ENCODE measurements at places on chromosomes 16 and 17.

- no peak for DNase-seq
These were observed 94.2 kb downstream of the AIPL1 start for GRCh38 chr17:6340708-6341107.

GRCh38 chr16:17365211-17365541, 105.6 kb downstream of the XYLT1 start:
- no peak for DNase-seq

DNA sequence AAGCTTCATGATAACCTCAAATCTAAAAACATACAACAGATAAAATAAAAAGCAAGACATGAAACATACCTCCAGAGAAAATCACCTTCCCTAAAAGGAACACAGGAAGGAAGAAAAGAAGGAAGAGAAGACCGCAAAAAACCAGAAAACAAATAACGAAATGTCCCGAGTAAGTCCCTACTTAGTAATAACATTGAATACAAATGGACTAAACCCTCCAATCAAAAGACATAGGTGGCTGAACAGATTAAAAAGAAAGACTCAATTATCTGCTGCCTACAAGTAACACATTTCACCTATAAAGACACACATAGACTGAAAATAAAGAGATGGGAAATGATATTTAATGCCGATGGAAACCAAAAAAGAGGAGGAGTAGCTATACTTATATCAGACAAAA, 6.2 kb downstream of the FBXO39 start:
- no peak for DNase-seq

GRCh38 chr16:73058616-73059409, 10.9 kb upstream of the ZFHX3 start:
- no peak for DNase-seq

DNA sequence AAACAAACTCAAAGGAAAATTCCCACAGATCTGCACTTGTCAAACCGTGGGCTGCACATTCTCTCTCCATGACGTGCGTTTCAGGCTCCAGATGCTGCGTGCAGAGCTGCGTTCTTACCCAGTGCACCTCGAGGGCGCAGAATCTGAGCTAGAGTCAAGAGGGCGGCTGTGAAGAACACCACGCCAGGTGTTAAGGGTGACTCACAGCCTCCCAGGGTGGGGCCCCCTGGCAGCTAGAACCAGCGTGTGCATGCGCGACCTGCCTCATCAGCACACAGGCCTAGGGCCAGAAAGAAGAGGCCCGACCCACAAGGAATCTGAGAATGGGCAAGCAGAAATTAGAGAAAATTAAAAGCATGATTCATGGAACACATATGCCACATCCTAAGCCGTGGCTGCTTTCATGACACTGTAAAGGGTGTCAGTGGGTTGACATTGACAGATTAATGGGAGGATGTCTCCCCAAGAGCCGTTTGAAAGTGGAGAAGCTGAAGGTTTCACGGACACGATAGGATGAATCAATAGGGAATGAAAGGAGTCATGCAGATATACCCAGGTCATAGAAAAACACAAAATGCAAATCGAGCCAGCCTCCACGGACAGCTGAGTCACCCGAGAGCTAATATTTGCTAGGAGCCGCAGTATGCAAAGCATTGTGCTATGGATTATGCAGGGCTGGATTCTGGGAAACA, 29.0 kb downstream of the MARCHF10 start:
- no peak for DNase-seq

GRCh38 chr16:75323198-75323597, 71.8 kb upstream of the BCAR1 start:
- DNase-seq, result no peak

- DNase-seq, result no peak
These were observed 4.1 kb downstream of the ZNF688 start for GRCh38 chr16:30567160-30567990.

DNA sequence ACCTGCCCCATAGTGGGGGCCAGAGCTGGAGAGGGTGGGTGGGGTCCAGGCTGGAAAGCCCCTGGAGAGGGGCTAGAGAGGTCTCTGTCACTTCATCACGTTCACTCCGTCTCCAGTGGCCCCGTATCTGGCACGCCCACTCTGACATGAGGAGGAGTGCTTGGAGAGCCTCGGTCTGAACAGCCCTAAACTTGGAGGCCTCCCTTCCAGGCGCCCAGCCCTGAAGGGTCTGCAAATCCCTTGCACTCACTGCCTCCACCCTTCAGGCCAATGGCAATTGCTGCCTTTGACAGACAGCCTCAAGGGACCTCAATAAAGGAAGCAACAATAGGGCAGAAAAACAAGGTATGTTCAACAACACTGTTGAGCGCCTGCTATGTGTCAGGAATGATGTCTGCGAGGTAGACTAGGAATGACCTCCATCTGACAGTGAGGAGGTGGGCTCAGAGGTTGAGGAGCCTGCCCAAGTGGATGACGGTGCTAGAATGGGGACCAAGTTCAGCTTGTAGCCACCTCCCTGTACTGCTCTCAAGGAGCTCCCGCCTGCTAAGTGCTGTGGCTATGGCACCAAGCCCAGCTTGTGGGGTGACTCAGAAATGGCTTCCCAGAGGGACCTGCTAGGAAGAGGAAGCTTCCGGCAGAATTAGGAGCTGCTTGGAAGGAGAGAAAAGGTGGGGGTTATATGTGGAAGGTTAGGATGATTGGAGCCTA, 2.9 kb upstream of the EPX start:
- DNase-seq, result no peak

GRCh38 chr16:49660626-49661025, 195.3 kb downstream of the ZNF423 start:
- no peak for DNase-seq

DNA sequence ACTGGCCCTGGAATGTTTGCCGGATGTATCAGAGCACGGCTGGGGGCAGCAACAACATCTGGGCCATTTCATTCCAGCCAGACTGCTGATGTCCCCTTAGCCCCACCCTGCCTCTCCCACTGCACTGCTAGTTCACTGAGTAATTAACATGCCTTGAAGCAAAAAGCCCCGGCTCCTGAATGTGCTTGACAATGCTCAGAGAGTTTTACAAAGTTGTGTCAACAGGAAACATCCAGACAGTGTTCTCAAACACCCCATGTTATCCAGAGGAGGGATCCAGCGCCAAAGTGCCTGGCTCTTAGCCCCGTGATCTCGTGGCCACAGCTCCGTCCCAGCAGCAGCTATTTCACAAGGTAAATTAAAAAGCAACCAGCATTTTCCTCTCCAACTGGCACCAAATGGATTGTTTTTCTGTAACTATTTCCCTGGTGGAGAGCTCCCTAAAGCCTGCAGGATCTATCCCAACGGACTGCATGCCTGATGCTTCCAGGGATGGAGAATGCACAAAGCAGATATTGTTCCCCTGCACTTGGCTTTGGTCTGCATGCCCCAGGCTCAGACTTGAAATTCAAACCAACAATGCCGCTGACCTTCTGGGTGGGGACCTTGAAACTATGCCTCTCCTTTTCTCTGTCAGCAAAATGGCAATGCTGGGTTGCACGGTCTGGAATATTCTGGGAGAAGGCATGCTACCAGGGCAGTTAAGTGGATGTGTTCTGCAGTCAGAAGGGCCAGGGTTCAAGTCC, 115.6 kb upstream of the CDH5 start:
- peak; percentile 64 for DNase-seq

DNA sequence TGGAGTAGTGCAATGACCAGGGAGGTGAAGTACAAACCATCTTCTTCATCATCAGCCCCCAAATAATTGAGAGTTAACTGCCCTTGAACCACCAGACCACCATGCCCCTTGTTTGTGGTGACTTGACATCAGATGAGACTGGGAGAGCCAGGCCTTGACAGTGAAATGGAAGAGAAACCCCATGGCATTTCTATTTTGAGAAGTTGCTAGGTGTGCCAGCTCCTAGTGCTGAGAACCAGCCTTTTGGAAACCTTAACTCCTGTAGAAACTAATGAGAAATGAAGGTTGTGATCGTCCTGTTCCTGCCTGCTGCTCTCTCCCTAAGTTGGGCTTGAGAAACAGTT, 2.8 kb downstream of the TMEM94 start:
- DNase-seq, result no peak

- no peak for DNase-seq
These were observed 234.8 kb downstream of the MAF start for GRCh38 chr16:79365702-79366101.

DNA sequence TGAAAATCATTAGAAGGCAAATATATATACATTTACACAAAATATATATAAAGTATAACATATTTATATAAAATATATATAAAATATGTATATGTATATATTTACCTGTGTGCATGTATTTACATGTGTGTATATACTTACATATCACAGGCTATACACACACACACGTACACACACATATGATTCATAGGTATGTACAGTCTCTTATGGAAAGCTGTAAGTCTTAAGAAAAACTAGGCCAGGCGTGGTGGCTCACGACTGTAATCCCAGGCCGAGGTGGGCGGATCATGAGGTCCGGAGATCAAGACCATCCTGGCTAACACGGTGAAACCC, 14.7 kb downstream of the TOM1L2 start:
- DNase-seq, result no peak

DNA sequence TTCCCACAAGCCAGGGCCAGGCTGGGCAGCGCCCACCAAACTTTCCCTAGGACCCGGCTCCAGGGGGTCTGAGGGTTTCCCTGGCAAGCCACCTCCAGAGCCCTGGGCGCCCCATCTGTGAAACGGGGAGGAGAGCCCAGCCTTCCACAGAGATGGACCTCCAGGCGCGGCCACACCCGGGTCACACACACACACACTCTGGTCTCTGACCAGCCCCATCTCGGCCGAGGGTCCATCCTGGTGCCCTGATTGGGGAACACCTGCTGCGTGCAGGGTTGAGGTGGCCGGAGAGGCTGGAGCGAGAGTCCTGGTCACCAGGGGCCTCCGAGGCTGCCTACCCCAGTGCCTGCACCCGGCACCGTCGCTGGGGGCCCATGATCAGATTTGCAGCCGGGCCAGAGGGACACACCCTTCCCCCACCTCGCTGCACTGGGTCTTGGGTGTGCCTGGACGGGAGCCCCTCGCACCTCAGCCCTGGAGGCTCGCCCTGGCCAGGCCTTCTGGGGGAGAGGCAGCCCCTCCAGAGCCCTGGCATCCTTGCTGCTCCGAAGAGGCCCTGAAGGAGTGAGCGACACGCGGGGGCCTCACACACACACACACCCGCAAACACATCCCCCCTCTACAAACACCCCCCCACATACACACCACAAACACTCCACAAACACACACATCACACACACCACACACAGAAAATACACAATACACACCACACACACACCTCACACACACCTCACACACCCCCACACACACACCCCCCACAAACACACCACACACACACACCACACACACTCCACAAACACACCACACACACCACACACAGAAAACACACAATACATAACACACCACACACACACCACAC, 29.7 kb downstream of the SLC25A10 start:
- DNase-seq, result no peak

GRCh38 chr16:88798772-88799455, 4.7 kb upstream of the CDT1 start:
- no peak for DNase-seq

DNA sequence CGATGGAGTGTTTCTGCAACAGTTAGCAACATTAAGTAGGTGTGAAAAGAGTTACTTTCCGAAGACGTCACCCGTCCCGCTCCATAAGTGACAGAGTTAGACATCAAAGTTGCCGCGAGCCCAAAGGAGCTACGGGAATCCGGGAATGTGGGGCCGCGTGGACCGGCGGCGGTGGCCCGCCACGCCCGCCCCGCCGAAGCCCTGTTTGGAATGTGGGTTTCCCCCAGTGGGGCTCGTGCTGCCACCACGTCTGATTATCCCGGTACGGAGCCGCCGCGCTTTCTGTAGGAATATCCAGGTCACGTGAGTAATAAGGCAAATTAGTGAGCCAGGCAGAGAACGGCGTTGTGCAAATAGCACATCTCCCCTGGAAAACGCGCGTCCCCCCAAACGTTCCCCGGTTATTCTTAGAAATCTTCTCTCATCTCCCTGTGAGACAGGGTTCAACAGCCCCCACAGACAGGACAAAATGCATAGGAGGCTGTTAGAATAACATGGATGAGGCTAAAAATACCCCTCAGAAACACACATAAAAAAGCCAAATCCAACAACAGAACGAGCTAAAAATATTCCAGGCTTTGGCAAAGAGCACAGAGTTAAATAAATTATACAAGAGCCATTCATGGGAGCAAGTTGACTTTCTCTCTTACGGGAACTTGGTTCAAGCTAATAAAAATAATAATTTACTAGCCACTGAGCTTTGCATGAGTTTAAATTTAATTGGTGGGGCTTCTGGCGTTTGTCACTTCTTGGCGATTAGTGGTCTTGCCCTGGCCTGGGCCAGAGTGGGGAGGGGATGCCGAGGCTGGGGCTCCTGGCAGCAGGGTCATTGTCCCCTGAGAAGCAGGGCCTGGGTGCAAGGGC, 8.6 kb downstream of the BAHCC1 start:
- no peak for DNase-seq

DNA sequence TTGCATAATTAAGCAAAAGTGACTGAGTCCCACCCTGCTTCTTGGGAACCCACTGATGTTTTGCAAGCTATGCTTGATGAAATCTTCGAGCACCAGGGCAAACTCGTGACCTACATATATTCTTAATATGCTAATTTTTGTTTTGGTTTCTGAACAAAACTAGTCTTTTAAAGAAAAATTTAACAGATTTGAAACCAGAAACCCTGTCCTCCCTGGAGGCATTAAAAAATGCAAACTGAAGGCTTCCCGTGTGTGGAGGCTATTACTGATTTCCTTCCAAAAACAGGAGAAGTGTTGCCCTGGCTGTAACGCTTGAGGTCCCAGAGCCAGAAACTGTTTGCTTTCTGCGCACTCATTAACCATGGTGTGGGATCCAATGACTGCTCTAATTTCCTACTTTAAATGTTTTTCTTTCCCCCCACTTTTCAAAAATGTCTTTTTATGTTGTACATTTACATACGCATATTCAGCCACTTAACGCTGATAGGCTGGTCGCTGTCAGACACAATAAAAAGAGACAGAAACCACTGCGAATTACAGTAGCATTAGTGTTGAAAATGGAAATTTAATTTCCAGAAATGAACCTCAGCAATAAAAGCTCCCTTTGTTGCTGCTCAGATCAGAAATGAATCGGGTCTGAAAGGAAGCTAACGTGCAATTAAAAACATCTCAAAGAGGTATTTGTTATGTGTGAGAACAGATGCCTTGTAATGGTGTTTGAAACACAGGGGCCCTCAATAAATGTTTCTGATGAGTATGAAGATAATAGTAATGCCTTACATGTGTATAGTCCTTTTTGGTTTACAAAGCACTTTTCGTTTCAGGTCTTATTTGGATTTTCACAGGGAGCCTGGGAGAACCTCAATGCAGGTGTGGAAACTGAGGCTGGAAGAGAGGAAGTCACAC, 39.9 kb upstream of the IRX6 start:
- no peak for DNase-seq

GRCh38 chr16:28623172-28623711, 13.4 kb upstream of the SULT1A1 start:
- DNase-seq, result no peak

GRCh38 chr17:76246080-76247066, 6.1 kb upstream of the RNF157 start:
- no peak for DNase-seq

- no peak for DNase-seq
These were observed 396 bp upstream of the HOXB7 start for GRCh38 chr17:48611213-48611612.

Measured in hippocampal formation (tissue), 2 donors.